ENCODE measurements at places on chromosomes 12 and 14.

GRCh38 chr14:85468816-85469215 lies 61.1 kb upstream of the FLRT2 start:
- DNase-seq: no peak

DNA sequence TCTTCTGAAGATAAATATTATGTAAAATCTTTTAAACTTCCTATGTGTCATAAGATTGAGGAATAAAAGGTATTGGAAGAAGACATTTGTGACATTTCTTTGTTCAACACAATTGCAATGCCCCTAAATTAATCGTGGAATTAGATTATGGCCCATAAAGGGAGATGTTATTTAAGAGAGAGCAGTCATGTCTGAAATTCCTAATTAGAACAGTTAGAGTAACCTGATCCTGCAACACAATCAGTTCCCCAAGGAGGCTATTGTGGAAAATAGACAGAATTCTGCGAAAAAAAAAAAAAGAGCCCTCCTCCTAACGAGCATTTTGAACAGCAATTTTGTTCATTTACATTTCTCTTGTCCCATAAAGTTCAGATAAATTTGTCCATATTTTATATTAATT lies 339.5 kb downstream of the PAWR start:
- no peak for DNase-seq

- no peak for DNase-seq
These were observed 211.4 kb downstream of the CCDC59 start for GRCh38 chr12:82146740-82147139.

DNA sequence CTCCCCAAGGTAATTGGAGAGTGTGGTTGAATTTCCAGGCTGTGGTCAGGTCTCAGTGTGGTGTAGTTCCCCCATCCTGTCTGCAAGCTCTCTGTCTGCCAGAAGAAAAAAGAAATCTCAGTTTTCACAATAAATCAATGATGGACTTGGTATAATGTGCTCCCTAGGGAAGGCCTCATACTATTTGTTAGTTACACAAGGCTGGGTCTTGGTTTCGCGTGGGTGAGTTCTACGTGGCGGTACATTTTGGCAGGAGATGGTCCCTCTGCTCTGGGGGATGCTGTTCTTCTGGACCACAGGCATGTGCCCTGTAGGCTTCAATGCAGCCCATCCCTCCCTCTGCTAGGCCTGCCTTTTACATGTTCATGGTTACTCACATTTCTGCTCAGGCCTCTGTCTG lies 206.4 kb upstream of the PELI2 start:
- DNase-seq: no peak

GRCh38 chr14:100810435-100810834 lies 15.5 kb upstream of the MEG3 start:
- no peak for DNase-seq

GRCh38 chr14:23294734-23295561 lies 7.7 kb downstream of the PPP1R3E start:
- DNase-seq: no peak
